ENCODE measurements at places on chromosomes 12 and 14.

DNA sequence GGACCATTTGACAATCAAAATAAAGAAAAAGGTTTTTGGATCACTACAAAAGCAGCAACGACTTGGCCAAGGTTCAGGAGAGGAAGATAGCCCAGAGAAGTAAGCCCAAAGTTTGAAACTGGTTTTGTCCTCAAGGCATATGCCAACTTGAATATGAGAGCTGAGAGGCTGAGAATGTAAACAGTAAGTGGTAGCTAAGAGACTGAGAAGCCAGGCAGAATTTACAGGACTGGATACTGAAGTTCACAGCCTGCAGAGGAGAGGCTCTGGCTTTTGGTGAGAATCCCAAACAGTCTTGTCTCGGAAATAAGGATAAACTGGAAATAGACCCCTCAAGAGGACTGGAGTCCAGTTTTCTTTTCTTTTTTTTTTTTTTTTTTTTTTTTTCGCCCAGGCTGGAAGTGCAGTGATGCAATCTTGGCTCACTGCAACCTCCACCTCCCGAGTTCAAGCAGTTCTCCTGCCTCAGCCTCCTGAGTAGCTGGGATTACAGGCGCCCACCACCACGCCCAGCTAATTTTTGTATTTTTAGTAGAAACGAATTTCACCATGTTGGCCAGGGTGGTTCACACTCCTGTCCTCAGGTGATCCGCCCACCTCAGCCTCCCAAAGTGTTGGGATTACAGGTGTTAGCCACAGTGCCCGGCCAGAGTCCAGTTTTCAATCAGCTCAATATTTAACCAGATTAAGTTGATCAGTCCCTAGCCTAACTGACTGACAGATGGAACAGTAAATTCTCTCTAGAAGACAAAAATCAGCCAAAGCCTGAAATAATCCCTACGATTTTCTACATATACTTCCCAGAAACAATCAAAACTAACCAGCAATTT, 82.6 kb upstream of the COCH start:
- no peak for DNase-seq

GRCh38 chr12:30626847-30627246, 68.8 kb downstream of the IPO8 start:
- no peak for DNase-seq

DNA sequence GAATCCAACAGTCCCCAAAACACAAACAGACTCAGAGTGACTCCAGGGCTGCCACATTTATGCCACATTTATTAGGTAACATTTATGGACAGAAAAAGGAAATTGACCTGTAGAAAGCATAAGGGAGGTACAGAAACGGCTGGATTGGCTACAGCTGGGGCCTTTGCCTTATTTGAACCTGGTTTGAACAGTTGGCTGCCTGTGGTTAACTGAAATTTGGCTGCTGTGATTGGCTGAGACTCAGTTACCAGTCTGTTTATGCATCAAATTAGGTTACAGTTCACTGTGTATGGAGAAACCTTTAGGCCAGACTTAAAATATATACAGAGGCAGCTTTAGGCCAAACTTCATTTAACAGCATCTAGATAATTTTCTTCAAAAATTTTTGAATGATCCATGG, 27.8 kb upstream of the PCNX1 start:
- DNase-seq, result no peak

GRCh38 chr14:64729386-64730060, 25.3 kb downstream of the PLEKHG3 start:
- DNase-seq, result no peak

GRCh38 chr12:100799770-100800169, 5.2 kb downstream of the ANO4 start:
- peak; percentile 79 for DNase-seq

DNA sequence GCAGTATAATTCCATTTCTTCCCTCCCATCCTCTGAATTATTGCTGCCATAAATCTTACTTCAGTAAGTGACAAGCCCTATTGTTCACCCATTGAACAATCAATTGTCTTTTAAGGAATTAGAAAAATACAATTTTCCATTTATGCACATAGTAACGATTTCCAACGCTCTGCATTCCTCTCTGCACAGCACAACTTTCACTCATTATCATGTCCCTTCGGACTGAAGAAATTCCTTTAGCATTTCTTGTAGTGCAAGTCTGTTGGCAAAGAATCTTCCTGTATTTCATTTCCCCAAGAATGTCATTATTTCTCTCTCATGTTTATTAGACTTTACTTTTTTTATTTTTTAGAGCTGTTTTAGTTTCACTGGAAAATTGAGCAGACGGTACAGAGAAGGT, 252.1 kb upstream of the RTL1 start:
- DNase-seq, result no peak

DNA sequence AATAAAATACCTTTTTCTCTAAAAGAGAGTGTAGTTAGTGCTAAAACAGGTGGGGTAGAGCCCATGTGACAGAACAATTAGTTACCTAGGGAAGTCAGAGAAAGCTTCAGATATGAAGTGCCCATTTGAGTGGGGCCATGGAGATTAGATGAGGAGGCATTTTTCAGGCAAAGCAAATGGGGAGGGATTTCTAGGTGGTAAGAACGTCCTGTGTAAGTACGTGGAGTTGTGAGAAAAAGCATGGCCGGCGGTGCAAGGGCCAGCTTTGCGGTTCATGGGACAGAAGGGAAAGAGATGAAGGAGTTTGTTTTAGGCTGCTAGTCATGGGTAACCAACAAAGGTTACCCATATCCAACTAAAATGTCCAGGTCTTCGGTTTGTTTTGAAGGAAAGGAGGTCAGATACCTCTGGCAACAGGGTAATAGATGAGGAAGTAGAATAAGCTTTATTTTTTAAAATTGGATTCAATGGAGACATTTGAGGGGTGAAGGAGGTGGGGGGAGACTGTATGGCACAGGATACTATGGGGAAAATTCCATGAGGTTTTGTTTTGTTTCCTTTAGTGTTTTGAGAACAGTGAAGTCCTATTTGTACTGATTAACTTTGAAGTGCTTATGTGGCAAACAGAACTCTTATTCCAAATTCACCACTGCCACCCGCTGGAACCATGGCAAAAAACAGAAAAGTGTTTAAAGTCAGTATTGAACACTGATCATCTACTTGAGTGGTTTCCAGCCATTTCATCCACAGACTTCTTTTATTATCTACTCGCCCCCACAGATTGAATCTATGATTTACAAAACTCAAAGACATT, 10.0 kb upstream of the SNRPF start:
- peak; percentile 47 for DNase-seq

DNA sequence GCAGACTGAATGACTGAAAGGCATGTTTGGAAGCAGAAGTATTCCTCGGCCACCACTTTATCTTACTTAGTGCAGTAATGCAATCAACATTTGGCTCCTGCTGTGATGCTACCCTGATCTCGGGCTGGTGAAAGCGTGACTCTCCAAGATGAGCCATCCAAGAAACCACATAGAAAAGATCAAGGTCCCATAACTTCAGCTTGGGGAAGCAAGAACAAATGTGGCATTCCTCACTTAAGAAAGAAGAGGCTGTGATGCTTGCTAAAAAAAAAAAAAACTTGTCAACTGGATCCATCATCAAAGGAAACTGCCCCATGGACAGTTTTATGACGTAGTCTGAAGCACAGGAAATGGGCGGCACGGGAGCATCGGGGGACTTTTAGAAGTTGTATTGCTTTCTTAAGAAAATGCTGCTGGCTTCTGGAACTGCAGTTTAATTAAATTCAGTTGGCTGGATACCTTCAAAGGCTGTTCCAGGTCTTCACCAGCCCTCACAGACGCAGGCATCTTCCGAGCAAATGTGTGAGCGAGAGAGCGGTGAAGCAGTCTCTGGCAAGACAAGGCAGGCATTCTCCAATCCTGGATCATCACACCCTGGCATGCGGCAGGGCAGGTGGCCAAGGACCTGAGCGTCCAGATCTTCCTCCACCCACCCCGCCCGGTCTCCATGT, 38.2 kb upstream of the MAP1LC3B2 start:
- peak; percentile 42 for DNase-seq

DNA sequence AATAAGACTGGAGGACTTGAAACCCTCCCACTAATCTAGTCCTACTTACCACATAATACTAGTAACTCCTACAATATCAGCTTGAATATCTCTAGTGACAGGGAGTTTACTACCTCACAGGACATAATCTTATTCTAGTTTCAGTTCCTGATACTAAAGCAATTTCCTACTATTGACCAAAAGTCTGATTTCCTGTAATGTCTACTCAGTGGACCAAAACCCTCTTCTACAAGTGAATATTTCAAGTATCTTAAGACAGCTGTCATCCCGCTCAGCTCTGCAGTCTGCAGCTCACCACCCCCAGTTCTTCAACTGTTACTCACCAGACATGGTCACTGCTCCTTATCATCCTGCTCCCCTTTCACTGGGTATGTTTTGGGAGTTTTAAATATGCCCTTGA, 70.8 kb upstream of the TMCC3 start:
- DNase-seq, result no peak

- peak; percentile 74 for DNase-seq
Observed at GRCh38 chr12:93706824-93707223, 29.6 kb downstream of the CRADD start.

DNA sequence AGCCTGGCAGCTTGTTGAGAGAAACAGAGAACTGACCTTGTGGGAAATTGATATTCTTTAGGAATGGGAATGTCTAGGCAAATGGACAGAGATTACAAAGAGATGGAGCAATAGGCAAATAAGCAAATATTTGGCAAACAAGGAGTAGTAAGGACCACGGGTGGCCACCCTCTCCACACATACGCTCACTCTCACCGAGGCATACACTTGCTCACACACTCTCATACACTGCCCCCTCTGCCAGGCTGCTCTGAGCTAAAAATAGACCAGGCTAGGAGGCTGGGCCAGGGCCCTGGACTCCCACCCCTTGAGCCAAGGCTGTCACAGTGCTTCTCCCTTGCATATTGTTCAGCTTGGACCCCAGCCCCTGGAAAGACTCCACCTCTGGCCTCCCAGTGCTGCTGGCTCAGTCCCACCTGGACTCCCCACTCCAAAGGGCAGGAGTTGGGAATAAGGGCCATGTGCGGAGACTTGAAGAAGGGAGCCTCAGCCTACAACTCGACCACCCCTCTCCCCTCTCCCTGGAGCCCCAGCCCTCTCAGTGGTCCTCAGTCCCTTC, 1.1 kb downstream of the PPP1R1A start:
- DNase-seq, result no peak

DNA sequence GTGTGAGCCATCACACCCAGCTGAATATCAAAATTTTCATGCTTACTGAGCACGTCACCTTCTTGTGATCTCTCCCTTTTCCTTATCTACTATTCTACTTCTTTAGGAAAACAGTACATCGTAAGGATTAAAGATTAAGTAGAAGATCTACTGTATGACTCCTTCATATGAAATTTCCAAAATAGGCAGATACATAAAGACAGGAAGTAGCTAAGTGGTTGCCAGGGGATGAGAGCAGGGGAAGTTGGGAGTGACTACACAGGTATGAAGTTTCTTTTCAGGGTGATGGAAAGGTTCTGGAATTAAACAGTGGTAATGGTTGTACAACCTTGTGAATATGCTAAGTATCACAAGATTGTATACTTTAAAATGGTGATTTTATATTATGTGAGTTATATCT, 36.5 kb upstream of the CERS5 start:
- peak; percentile 50 for DNase-seq

GRCh38 chr12:71594214-71594948, 69.3 kb downstream of the ZFC3H1 start:
- peak; percentile 40 for DNase-seq

GRCh38 chr12:1618489-1618888, 10.5 kb upstream of the WNT5B start:
- DNase-seq, result no peak

DNA sequence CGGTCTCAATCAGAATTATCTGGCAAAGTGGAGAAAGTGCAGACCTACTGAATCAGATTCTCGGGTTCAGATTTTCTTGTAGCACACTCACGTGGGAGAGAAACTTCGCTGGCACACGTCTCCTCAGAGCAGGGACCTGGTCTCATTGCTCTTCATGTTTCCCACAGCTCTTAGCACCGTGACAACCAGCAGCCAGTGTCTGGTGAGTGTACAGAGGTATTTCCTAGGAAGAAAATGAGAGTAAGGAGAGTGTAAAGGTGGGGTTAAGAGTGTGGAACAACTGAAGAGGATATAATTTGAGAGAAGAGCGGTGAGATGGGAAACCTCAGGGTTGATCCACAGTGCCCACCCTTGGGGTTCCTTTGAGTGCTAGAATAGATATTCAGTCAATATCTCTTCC, 89.2 kb downstream of the ARF6 start:
- no peak for DNase-seq

- no peak for DNase-seq
Observed at GRCh38 chr12:123104809-123105208, 46.1 kb downstream of the PITPNM2 start.

GRCh38 chr12:113462117-113462774, 9.4 kb downstream of the LHX5 start:
- DNase-seq, result peak; percentile 81

DNA sequence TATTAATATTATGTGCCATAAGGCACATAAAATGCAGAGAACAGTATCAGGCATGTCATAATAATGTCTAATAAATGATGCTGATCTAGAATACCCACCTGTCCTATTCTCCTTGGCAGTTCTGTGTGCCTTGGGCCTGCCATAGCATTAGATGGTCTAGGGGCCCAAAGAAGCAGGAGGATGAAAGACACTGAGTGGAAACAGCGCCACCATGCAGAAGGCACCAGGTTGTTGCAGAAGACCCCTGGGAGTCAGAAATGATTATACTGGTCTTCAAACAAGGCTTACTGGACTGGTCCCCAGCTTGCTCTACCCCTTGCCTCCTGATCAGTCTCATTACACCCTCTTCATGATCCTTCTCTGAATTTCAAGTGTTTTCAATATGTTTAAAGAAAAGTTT, 353.3 kb downstream of the GRIN2B start:
- no peak for DNase-seq

GRCh38 chr12:106345746-106346145, 11.8 kb upstream of the POLR3B start:
- peak; percentile 70 for DNase-seq

DNA sequence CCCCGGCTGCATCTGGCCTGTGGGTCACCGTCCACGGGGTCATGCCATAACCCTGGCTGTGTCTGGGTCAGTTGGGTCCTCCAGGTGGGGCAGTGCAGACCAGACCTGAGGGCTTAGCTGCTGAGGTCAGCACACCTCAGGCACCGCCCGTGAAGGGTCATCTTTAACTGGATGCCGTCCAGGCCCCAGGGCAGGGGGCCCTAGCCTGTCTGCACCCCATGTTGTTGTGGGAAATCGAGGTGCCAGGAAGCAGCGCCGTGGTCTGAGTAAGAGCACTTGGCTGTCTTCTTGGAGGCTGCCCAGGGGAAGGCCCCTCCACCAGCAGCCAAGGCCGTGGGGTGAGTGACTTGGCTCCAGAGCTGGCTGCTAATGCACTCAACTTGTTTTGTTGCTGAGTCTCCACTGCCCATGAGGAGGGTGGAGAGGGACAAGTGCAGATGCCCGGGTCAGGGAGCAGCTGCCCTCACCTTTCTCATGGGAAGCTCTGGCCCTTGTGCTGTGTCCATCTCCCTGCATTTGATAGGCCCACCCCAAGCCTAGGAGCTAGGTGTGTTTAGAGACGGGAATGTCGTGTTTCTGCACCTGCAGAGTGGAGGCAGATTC, 317.2 kb downstream of the TMEM121 start:
- no peak for DNase-seq

GRCh38 chr14:75132382-75133086, 5.7 kb upstream of the NEK9 start:
- DNase-seq, result peak; percentile 79

GRCh38 chr14:63725786-63726460, 1.9 kb downstream of the SGPP1 start:
- peak; percentile 18 for DNase-seq
